ENCODE measurements at places on chromosomes 1 and 21.

- no peak for DNase-seq
Measured at GRCh38 chr1:26280333-26281042, 602 bp downstream of the SH3BGRL3 start.

DNA sequence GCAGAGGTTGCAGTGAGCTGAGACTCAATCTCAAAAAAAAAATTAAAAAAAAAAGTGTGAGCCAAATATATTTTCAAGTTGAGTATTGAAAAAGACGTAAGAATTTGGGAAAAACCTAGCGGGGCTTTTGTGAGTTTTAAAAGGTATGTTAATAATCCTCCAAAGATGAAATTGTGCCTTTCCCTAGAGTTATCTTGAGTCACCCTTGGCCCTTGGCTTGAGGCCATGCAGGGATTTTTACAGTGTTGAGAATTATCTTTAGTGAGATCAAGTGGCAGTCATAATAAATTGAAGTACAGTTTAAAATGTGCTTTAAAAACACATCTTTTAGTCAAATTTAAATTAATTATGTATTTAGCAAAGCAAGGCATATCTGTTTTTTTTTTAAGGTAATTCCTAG, 32.7 kb downstream of the PPP2R5A start:
- DNase-seq: no peak

DNA sequence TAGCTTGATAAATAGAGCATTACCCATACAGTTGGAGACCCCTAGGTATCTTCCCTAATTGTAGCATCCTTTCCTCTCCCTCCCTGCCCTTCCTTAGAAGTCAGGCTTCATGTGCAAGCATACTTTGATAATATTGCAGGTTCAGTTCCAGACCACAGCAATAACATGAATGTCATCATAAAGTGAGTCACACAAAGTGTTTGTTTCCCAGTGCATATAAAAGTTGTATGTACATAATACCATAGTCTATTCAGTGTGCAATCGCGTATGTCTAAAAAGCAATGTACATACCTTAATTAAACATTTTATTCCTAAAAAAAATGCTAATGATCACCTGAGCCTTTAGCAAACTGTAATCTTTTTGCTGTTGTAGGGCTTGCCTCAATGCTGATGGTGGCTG, 33.4 kb upstream of the KAZN start:
- no peak for DNase-seq

GRCh38 chr1:3033040-3033789, 11.9 kb downstream of the ACTRT2 start:
- DNase-seq: no peak

- no peak for DNase-seq
Measured at GRCh38 chr1:82179131-82179530, 378.4 kb downstream of the ADGRL2 start.

- DNase-seq: no peak
Measured at GRCh38 chr21:38175306-38175705, 81.5 kb upstream of the KCNJ15 start.

GRCh38 chr21:44750675-44751025, 39.3 kb upstream of the TSPEAR start:
- DNase-seq: no peak

DNA sequence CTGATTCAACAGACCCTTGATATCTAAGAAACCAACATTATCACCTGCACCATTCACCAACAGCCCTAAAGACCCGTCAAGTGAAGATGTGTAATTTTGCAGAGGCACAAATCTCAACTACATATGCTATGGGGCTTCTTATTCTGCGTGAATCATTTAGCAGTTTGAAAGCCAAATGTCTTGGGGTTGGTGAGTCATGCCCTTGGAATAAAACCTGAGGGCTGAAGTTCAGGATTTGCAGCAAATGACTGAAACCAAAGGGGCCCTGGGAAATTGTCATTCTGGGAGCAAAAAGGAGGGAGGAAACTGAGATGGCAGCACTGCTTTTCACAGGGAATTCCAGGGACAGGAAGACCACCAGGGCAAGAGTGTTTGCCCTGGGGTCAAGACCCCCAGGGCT, 79.2 kb upstream of the TNR start:
- no peak for DNase-seq

DNA sequence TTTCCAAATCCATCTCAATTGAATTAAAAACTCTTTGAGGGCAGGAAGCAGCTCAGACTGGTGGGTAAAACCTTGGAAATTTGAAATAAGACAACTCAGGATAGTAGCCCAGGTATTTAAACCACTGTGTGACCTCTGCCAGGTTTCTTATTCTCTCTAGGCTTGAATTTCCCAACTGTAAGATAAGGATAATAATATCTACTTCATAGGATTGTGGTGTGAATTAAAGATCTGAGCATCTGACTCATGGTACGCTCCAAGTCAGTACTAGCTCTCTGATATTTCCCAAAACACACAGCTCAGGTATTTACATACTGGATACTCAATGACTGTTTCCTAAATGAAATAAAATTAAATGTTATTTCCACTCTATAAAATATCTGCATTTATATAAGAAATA, 337.2 kb downstream of the LTN1 start:
- DNase-seq: no peak

DNA sequence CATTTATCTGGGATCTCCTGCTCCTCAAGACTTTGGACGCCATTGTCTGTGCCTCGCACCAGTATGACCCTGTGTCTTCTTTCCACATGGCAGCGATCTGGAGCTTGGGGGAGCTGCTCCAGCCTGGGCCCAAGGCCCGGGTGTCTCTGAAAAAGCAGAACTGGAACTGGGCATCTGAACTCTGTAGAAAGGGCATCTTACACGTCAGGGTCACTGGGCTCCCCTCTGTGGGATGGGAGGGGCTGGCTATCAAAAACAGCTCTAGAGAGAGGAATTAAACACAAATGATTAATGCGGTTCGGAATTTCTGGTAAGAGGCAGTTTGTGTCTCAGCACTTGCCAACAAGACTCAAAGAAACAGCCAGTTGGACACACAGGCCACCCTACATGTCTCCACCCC, 16.1 kb downstream of the FCRL1 start:
- DNase-seq: no peak

DNA sequence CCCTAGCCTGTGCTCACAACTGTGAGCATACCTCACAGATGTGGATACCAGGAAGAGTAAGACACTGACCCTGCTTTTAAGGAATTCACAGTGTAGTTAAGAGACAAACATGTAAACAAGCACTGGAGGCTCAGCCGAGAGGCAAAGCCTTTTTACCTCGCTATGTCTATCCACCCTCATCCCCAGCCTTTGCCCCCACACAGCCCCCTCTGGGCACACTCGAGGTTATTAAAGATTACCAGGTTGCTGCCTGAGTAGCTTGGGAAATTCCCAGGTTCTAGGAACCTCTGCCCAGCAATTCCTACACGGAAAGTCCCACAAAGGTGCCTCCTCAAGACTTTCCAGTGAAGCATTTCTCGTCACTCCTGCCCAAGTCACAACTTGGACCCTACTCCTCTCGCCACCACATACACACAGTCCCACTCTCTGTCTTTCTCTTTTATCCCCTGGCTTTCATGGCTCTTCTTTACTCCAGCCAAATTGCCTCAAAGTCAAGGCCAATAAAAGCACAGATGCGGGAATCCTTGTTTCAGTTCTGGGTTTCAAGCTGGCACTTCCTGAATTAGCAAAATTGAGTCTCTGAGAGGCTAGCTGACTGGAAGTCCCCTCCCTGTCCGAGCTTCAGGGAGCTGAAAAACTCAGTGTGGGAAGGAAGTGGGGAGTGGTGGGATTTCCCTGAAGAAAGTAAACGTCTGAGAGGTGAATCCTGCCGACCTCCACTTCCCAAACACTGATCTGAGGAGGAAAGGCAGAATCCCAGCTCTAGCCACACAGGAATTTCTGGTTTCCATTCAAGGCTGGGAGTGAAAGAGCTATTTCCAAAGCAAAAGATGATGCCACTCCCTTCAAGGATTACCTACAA, 7.6 kb downstream of the DENND2D start:
- DNase-seq: no peak

DNA sequence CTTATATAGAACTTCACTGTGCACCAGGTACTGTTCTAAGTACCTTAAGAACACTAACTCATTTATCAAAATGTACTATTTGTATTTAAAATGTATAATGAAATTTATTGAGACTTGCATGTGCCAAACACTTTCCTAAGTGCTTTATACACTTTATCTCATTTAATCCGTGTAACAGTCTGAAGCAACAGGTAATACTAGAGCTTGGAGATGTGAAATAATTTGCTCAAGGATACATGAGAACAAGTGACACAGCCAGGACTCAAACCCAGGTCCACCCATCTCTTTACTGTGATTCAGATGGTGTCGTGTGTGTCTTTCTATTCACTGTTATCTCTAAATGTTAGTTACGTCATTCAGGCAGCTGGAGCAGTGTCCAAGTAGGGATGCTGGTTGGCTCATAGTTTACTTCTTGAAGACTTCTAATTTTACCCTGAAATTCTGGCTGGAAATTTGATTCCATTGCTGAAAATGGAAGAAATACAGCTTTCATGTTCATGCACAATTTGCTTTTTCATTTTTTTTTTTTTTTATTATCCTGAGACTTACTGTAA, 169.7 kb upstream of the UBE2U start:
- DNase-seq: no peak

- no peak for DNase-seq
Measured at GRCh38 chr21:44854391-44854663, 19.2 kb downstream of the PTTG1IP start.

DNA sequence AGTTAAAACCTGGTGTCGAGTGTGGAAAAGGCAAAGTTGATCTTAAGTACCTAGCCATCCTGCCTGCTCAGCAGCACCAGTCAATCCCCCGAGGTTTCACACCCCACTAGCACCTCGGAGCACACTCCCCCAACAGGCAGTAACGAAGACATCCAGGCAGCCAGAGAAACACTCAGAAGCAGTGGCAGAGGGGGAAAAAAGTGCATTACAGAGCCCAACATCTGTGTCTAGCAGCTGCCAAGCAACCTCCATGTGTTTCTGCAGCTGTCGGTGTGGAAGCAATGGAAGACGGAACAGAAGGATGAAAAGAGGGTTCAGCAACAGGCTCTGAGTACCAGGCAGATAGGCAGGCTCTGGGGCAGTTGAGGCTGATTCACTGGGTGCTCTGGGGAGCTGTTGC, 73.4 kb upstream of the PROX1 start:
- peak; percentile 47 for DNase-seq

- DNase-seq: peak; percentile 69
Measured at GRCh38 chr1:206472454-206472853, 2.2 kb downstream of the IKBKE start.

DNA sequence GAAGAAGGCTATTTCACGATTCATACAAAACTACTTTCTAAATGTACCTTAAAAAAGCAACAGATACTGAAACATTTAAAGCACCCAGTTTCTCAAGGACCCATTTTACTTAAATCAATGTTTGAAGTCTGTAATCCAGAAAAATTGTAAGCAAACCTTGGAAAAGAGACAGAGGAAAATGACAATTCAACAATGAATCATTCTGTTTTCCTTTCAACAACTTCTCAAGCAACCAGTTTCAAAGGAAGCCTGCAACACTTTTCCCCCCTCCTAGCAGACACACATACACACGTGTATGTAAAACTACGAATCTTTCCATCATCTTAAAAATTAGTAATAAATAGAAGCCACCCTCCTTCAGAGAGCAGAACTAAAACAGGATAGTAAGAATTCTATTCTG, 1.2 kb downstream of the RERE start:
- DNase-seq: no peak

All from left hindlimb (tissue), 1 donor.